ENCODE measurements at places on chromosomes 5 and 9.
A peak's percentile ranks its signal among the peaks of the same experiment; 100 is the strongest.

DNA sequence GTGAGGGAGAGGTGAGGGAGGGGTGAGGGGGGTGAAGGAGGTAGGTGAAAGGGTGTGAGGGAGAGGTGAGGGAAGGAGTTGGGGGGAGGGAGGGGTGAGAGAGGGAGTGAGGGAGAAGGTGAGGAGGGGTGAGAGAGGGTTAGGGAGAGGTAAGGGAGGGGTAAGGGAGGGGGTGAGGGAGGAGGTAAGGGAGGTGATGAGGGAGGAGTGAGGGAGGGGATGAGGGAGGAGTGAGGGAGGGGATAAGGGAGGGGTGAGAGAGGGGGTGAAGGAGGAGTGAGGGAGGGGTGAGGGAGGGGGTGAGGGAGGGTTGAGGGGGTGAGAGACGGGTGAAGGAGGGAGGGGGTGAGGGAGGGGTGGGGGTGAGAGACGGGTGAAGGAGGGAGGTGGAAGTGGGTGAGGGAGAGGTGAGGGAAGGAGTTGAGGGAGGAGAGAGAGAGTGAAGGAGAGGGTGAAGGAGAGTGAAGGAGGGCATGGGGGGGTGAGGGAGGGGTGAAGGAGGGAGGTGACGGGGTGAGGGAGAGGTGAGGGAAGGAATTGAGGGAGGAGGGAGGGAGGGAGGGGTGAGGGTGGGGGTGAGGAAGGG is 18.5 kb downstream of the NINJ1 start:
- DNase-seq: no peak

- no peak for DNase-seq
Measured at GRCh38 chr9:21998026-21998425, 3.4 kb downstream of the CDKN2B-AS1 start.

DNA sequence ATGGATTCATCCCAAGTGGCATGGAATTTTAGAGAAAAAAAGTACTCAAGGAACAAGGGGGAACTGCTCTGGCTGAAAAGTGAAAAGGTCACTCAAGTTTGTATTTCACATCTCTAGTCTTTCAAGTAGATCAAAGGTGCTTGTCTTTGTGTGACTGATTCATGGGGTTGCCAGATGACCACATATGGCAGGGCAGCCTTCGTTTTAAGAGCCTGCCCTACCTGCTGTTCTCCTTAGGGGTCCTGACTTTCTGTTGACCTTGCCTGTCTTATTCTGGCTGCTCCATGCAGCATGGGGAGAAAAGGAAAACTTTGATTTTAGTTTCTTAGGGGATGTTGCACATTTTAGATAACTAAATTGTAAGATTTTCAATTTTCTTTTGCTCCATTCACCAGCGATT is 877.7 kb downstream of the TLE1 start:
- DNase-seq: no peak

DNA sequence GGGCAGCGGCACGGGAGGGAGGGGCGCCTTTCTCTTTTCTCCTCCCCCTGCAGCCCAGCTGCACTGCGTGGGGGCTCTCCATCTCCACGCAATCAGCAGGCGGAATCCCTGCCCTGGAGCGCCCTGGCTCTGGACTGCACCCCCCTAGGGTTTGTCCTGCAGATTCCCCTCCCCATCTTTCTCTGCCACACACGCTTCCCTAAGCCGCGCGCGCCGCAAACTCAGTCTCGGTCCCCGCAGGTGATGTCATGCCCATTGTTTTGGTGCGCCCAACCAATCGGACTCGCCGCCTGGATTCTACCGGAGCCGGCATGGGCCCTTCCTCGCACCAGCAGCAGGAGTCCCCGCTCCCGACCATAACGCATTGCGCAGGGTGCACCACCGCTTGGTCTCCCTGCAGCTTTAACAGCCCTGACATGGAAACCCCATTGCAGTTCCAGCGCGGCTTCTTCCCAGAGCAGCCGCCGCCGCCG is at the start of gene KCNN2:
TSS of gene KCNN2 (plus strand) at position 347 of the 473 bp plus-strand sequence. CDS start at position 417, 70 bp downstream.
- DNase-seq: peak; percentile 65

DNA sequence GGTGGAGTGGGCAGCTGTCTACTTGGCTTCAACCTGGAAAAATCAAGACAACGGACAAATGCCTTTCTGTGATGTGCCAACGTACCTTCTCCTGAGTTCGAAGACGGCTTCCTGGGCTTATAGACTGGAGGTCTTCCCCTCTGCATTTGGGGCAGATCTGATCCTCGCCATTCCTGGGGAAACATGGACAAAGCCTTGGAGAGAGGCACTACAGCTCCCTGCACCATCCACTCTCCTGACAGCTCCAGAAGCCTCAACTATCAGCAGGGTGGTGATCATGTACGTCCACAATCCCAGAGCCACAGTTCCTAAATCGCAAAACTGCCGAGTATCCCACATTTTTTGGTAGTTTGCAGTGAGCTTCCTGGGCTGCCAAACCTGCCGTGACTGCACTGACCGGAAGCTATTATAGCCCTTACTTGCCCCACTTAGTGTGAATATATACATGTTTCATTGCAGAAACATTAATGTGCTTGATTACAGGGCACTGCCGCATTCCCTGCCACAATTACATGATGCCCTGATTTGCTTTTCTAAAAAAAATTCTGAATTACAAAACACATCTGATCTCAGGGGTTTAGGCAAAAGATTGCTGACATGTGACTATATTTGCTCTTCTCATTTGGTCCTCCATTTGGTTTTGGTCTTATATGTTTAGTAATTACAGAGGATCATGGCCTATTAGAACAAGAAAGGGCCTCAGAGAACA is 2.8 kb downstream of the TRAF1 start:
- no peak for DNase-seq

DNA sequence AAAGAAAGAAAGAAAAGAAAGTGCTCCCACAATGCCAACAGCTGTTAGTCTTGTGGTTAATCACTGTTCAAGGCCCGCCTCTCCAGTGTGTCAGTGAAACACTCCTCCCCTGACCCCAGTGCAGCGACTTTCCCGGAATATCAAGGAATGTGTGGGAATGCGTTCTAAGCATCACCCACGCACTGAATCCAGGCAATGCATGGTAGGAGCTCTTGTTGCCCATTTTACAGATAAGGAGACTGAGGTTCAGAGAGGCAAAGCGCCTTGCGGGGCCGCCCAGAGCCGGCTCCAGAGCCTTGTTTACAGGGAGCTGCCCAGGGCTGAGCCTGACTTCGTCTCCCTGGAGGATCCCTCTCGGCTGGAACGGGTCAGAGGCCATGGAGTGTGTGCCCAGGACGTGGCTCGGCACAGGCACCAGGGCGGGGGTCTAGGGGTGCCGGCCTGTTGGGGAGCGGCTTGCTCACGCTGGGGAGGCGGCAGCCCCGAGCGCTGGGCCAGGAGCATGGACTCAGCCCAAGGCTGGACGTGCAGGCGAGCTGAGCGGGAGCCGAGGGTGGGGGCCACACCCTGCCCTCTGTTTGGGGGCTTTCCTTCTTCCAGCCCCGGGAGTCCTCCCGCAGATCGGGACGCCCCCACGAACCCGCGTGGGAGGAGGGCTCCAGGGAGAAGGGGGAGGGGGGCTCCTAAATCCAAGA is 823 bp downstream of the ST6GALNAC6 start:
- DNase-seq: no peak

DNA sequence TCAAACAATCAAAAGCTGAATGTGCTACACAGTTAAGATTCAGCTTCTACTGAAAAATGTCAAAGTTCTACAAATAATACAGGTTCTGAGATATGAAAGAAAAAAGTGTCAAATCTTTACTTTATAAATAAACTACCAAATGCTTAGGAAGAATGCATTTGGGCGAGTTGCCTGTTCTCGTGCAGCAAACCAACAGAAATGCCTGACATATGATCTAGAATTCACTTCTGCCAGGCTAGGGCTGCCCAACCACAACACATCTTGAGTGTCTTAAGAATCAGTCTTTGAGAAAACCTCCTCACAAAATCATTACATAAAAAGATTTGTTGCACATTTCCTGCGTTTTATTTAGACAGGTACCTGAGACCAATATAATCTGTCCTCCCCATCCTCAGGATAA is 42.2 kb downstream of the ANKH start:
- no peak for DNase-seq

- no peak for DNase-seq
Measured at GRCh38 chr9:99430301-99430700, 208.2 kb downstream of the SEC61B start.

DNA sequence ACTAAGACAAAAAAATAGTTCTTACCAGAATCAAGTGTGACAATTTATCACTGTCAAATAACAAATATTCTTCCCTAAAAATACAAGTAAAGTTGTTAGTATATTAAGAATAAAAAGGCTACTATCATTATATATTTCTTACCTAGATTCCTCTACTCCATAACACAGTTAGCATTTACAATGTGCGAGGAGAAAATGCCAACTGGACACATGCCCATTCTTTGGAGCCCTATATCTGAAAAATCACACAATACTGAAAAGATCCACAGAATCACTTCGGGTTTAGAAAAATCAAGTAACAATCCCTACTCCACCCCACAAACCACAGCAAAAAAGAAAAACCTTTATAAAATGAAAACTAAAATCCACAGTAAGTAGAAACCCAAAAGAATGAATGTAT is 70.9 kb downstream of the PKD2L2 start:
- DNase-seq: no peak

GRCh38 chr9:133690081-133690561 is 48.0 kb downstream of the SARDH start:
- no peak for DNase-seq

- DNase-seq: no peak
Measured at GRCh38 chr5:172097356-172097755, 90.7 kb downstream of the STK10 start.

- DNase-seq: no peak
Measured at GRCh38 chr9:99066571-99066970, 38.3 kb upstream of the TGFBR1 start.

DNA sequence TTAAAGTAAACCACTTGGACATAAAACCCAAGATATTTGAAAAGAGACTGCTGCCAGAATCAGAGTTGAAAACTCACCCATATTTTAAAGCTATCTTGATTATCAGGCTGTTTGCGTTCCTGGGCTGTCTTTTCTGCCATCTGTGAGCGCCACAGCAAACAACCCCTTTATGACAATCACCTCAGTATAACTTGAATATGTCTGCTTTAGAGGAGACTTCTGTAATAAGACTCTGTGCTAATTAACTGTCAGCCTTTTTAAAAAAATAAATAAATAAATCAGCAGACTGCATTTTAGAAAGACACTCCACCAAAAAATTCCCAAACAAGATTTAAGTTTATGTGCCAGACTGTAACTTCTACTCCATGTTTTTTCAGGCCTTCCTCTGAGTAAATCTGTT is 375.7 kb upstream of the CCNH start:
- no peak for DNase-seq

GRCh38 chr5:62271870-62272269 is 34.1 kb upstream of the KIF2A start:
- no peak for DNase-seq

DNA sequence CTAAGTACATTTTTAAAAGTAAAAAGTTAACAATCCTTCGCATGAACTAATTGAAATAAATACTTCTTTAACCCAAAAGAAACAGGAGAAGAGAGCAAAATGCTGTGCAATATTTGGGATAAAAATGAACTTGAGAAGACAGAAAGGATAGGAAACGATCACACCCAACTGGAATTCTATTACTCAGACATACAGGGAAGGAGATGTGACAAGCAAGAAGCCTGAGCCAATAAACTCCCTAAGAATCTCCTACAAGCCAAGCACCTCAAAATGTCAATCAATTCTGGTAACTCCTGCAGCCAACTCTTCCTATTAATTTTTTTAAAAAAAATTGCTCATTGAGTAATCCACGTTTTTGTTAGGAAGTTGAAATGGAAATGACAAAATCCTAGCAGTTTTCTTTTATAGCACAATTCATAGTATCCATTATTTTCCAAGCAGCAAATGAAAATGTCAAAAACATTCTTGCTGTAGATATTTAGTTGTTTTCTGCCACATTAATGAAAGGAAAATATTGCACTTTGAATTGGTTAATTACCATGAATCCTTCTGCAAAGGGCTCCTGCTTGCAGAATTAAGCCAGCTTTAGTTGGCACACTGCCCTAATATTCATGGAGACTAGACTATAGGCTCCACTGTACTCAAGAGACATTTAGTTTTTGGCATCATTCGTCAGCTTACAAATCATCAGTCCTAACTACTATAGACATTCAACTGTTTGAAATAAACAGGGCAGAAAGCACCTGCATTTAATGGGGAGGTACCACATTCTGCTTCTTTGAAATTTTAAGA is 89.0 kb downstream of the RFX3 start:
- peak; percentile 53 for DNase-seq

DNA sequence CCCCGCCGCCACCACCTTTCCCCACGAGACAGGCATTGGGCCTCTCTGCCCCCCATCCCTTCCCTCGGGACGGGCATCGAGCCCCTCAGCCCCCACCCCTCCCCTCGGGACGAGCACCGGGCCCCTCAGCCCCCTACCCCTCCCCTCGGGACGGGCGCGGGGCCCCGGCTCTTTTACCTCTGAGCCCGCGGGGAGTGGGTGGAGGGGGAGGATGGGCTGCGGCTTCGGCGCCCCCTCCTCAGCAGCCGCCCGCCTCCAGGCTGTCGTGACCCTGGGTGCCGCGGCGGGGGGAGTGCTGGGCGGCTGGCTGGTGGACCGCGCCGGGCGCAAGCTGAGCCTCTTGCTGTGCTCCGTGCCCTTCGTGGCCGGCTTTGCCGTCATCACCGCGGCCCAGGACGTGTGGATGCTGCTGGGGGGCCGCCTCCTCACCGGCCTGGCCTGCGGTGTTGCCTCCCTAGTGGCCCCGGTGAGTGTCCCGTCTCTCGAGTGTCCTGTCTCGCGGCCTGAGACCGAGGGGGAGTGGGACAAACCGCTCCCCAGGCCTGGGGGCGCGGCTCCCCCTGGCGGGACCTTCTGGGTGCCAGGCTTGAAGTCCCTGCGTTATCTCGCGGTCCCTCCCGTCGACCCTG is 791 bp downstream of the SLC2A8 start:
- DNase-seq: no peak

DNA sequence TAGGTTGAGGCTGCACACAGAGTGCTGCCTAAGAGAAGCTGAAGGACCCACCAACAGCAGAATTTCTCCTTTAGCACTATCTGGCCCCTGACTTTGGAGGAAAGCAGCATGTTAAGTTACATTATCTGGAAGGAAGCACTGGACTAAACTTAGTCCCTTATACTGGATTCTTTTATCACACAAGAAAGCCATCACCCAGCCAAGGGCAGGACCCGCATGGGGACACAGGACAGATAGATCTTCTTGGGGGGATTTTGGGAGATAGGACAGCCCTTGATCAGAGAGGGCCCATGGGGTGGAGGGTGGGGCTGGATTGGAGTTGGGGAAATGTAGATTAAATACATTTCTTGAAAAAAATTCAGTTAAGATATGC is 14.4 kb downstream of the ANKRD33B start:
- no peak for DNase-seq

DNA sequence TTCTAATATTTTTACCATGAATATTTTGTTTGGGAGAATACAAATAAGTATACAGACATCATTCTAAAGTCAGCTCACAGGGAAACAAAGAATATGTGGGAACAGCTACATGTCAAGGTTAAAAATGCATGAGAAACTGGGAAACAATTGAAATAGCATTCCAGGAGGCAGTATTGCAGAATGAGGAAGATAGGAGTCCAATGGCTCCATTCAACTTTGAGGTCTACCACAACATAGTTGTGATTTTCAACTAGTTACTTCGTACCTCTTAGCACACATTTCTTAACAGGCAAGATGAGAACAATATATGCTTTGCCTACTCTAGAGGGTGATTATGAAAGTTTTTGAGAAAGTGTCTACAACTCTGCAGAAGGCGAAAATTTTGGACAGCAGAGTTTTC is 35.2 kb upstream of the CAST start:
- no peak for DNase-seq
